ENCODE measurements at places on chromosomes 6 and 20. TPM values are rescaled to one million over a fixed set of nuclear protein-coding genes. Genes with fewer than 3 reads are reported as not detected.

Gene LHFPL5
- 5.4 TPM for polyA plus RNA-seq

DNA sequence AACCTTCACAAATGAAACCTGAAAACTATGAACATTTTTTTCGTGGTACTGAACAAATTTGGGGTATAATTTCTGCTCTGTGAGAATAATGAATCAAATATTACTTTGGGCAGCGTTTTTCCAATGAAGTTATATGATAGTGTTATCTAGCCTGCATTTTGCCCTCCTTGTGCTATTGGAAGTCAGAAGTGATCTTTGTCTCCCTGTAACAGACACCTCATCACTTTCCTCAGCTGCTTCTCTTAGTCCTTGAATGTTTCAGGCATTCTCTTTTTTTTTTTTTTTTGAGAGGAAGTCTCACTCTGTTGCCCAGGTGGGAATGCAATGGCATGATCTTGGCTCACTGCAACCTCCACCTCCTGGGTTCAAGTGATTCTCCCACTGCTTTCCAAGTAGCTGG lies 10.2 kb downstream of the DDX27 start:
- no peak for DNase-seq

DNA sequence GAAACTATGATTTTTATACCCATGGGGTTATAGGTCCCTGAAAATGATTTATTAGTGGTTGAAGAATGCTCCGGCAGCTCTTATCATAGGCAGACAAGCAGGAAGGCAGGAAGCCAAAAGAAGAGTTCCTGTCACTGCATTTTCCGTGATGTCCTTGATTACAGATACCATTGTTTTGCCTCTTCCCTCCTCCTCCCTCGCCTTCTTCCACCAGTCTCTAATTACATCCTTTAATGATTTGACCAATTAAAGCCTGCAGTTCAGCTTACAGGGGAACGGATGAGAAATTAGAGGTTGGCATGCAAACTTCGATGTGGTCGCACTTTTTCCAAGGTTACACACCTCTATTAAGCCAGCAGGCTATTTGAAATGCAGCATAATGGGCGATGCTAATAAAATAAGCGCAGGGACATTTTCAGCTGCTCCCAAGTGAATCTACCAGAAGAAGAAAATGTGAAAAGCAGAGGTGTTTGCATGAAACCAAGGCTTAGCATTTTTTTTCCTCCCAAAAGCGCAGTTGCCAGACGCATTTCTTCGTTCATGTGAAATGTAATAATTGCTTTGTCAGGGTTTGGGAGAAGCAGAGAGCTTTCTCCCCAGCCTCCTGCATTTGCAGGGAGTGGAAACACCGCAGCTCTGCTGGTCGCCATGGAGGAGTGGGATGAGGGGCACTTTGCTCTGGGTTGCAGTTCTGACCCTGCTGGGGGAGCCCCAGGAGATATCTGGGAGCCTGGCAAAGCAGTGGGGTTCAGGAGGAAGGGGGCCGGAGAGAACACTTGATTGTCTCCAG lies 6.0 kb downstream of the NOX3 start:
- DNase-seq, result peak; percentile 63

- peak; percentile 94 for DNase-seq
These were observed 157.7 kb upstream of the MMS22L start for GRCh38 chr6:97440590-97441176.

DNA sequence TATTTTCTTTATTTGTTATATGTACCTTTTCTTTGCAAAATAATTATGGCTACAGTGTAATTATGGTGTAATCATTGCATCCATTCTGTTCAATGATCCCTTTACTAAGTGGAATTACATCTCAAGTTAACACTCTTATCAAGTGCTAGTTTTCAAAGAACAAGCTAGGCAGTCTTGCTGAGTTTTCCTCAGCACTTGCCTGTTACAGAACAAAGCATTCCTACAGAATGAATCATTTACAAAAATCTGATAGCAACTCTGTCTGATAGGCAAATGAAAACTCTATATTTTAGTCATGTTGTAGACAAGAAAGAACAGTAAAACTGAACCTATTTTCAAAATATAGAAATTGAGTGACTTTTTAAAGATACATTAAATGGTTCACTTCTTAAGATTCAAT lies 109.8 kb upstream of the POU3F2 start:
- no peak for DNase-seq

DNA sequence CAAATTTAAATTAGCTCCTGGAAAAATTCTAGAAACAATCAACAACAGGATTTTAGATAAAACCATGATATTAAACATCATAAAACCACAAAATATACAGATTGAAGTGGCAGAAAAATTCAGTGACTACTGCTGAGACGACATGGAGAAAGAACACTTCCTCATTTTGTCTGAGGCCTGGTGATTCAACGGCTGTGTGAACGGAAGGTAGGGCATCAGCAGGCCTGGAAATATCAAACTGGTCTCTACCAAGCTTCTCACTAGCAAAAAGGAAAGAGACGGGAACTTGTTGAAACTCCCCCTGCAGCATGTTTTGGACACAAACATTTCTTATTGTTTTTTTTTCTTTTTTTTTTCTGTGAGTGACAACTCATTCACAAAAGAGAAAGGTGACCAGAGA lies 58.0 kb upstream of the AHI1 start:
- no peak for DNase-seq

GRCh38 chr6:17672064-17672718 lies 34.5 kb downstream of the NUP153 start:
- DNase-seq, result no peak

DNA sequence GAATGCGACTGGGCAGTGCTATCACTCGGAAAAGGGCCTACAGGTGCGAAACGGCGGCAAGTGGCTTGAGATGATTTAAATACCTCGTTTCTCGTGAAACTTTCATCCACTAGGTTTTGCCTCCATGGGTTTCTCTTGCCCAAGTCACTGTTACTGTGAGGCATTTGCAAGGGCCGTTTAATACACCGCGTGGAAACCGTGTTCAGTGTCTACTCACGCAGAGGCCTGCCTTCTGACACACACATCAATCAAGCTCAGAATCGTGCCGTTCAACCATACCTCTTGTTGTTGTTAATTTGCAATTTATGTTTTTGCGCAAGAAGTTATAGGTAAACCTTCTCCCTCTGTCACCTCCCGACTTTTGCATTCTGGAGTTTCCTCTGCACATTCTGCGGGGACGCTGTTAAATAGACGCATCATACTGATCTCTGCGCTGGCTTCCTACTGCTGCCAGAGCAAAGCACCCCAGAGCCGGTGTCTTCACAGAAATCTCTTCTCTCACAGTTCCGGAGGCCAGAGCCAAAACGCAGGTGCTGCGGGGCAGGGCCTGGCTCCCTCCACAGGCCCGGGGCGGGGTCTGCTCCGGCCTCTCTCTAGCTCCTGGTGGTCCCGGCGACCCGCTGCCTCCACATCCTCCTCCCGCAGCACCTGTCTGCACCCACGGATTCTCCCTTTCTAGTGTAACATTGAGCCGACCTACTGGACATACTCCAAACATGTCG lies 251.4 kb downstream of the SMOC2 start:
- no peak for DNase-seq

Gene BFSP1
- polyA plus RNA-seq, result 3.6 TPM

Gene ADGRB3
- polyA plus RNA-seq, result 6.2 TPM

Gene SLC22A7
- polyA plus RNA-seq, result not detected

Gene VSX1
- polyA plus RNA-seq, result 0.56 TPM

Gene RAET1G
- polyA plus RNA-seq, result not detected

GRCh38 chr6:31952140-31952805 lies 6.4 kb downstream of the CFB start:
- DNase-seq, result peak; percentile 23
